ENCODE measurements at places on chromosomes 7 and 10. TPM values are rescaled to one million over a fixed set of nuclear protein-coding genes. Genes with fewer than 3 reads are reported as not detected.
A peak's percentile ranks its signal among the peaks of the same experiment; 100 is the strongest.

OLAH gene
- 0.09 TPM for total RNA-seq

DNA sequence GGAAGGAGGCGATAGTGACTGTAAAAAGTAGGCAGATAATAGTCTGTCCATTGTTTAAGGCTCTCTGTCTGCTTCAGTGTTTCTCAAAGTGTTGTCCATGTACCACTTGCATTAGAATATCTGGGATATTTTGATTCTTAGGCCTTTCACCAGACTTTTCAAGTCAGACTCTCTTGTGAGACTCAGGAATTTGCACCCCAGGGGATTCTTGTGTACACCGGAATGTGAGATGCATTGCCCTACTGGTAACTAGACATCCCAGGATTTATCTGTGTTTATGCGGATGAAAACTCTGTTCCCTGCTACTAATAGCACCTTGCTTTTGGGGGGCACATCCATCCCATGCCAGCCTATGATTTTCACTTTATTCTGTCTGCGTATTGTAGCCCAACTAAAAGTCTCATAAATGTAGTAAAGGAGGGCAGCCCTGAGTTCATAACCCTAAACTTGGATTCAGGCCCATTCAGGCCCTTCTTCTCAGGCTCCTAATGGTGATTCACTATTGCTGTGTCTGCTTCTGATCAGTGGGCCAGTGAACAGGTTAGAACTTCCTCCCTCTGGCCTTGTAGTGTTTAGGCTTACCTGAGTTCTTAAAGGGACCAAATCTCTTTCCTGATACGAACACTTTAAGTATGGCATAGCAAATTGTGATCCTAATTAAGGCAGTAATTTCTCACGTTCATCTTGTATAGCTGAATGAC is 71.8 kb upstream of the RPA3 start:
- no peak for DNase-seq

- DNase-seq: peak; percentile 56
Measured at GRCh38 chr10:28663576-28664368, 13.5 kb upstream of the BAMBI start.

DNA sequence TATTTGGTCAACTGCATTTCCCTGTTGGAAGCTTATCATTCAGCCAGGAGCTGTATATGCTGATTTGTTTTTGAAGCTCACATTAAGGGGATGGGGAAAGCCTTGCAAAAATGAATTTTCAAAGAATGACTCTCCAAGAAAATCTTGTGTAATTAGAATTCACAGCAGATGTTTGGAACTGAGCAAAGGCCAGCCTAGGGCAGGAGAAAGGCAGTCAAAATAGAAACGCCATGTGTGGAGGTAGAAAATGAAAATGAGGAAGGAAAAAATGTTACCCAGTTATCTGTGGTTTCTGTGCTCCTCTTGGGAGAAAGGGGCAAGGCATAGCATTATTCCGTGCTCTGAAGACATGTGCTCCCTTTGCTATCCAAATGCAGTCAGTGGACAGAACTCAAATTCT is 93.5 kb downstream of the NRP1 start:
- no peak for DNase-seq

DNA sequence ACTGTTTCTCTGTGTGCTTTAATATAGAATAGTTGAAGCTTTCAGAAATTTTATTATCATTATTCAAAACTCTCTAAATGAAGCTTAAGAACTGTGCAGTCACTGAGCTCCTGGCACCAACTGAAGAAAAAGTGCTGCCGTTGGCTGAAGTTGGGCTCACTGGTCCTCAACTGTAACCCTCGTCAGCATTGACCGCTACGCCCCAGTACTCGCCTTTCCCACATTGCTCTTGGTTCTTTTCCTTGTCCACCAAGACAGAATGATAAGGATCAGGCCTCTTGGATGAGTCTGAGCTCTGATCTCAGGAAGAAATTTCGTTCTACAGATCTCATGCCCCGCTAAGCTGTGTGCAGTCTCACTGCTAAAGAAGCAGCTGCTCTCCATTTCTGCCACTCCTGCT is 7.9 kb upstream of the TAF3 start:
- DNase-seq: no peak

GRCh38 chr7:45980181-45980905 is 59.3 kb upstream of the IGFBP3 start:
- DNase-seq: no peak

CDC14C gene
- total RNA-seq: not detected

DNA sequence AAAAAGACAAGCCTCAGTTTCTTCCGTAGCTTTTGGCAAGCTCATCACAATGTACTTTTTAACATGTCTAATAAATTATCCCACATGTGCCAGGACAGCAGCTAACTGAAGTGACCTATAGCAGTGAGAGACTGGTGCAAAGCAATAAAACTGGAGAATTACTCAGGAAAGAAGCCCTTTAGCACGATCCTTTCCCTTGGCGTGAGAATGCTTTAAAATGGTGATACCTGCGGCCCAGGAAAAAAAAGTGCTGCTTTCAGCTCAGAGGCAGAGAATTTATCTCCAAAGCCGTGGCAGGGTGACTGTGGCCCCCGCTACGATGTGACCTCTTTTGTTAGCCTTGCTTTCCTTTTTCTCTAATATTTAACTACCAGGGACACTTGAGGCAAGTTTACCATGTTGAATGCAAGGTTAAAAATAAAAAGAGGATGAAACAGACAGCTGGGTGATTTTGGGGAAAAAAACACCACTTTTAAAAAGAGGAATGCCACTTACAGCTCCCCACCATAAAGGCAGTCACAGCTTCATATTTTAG is 184.0 kb downstream of the FANK1 start:
- no peak for DNase-seq

BLOC1S2 gene
- 49.9 TPM for total RNA-seq

CRHR2 gene
- under 0.01 TPM for total RNA-seq

DNA sequence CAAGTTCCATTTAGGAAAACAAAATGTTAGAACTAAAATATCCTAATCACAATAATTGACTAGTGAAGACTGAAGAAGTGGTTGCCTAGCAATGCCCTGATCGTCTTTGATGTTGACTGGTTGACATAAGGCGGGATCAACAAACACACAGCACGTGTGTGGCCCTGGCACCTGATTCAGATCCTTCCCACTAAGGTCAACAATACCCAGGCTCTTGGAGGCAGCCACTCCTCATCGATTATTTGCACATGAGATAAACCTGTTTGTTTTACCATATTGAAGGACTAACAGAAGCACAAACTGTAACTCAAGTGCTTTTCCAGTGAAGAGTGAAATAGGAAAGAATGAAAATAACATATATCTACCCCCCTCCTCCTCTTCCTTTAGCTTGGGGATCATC is 15.6 kb downstream of the FANK1 start:
- no peak for DNase-seq

DNA sequence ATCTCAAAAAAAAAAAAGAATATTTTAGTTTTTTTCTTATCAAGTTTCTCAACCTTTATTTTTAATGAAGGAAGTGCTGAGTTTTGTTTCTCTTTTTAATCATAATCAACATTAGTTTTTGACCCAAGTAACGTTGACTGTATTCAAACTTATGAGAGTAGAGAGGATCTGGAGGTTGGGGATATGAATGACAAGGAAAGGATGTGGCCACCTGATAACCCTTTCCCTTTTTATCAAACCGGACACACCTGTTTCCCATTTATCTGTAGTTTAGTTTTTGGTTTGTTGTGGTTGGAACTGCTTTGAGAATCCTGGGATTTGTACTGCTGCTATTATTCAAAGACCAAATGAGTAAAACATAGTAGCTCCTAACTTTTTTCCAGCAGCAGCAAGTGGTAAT is 38.6 kb downstream of the HACD1 start:
- DNase-seq: no peak

DNA sequence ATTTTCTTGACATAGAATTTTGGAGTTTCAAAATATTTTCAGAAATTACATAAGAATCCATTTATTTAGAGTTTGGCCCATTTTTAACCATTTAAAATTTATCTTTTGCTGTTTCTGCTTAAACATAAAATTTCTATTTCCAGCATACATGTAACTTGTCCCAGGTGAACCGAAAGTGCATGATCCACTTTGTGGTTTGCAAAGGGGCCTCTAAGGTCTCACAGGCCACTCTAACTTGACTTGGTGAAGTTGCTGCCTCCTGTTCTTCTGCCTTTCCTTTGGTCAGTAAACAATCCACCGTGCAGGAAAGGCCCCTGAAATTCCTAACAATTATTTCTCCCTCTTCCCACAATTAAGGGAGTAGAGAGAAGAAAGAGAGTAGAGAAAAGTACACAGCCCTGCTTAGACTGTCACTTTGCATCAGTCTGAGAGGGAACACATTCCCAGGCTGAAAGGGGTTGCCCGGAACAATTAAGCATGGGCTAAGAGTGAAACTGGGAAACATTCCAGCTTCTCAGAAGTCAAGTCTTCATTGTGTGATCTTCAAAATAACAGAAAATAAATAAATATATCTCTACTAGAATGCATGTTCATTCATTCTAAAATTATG is 79.5 kb upstream of the SEMA3A start:
- no peak for DNase-seq

DNA sequence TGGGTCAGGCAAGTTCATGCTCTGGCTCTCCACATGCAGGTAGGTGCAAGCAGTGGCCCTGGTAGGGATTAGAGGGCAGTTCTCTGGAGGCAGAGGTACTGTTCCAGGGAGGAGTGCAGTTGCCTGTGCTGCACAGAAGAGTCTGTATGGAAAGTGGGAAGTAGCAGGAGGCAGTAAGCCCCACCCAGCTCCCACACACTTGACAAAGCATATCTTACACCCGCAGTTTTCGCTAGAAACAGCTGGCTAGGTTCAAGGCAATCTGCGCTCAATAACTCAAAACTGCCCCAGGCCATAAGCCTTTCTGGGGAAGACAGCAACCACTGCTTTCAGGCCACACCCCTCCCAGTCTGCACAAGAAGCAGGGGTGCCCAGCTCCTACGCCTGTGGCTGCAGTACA is 33.1 kb upstream of the ARMC3 start:
- DNase-seq: no peak

- no peak for DNase-seq
Measured at GRCh38 chr7:24668927-24669635, 88.2 kb downstream of the GSDME start.

GRCh38 chr10:113503930-113504329 is 48.9 kb upstream of the HABP2 start:
- no peak for DNase-seq

CUZD1 gene
- total RNA-seq: 1.1 TPM

OPN1SW gene
- total RNA-seq: not detected

GRCh38 chr7:34057956-34058355 is 152.6 kb downstream of the BMPER start:
- DNase-seq: no peak

EGR2 gene
- total RNA-seq: 6.6 TPM

DNA sequence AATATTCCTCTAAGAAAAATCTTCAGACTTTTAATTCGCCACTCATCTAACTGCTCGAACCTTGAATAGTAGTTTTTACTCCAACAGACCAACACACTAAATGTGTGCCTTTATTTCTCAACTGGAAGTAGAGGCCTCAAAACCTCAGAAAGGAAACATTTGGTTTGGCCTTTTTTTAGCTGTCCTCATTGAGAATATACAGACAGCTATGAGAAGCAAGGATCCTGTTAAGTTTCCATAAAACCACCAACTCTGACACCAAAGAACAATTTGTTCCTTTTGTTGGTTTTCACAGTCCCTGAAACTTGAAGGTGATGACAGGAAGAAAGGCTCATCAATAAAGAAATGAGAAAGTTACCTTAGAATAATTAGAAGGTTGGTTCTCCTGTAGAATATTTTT is 199.2 kb upstream of the MEOX2 start:
- DNase-seq: no peak

DNA sequence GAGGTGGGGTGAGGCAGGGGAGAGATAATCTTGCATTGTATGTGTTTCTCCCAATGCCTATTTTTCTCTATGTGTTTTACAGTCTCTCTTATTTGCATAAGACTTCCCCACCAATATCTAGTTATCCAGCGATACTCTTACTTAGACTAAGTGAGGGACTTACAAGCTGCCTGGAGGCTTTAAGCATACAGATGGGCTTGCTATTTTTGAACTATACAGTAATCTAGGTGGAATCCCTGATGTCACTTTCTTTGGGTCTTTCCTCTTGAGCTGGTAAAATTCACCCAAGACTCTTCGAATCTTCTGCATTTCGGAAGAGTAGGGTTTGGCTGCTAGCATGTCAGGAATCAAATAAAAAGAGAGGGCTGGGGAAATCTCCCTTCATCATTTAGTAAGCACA is 76.6 kb downstream of the NDUFB2 start:
- no peak for DNase-seq

DNA sequence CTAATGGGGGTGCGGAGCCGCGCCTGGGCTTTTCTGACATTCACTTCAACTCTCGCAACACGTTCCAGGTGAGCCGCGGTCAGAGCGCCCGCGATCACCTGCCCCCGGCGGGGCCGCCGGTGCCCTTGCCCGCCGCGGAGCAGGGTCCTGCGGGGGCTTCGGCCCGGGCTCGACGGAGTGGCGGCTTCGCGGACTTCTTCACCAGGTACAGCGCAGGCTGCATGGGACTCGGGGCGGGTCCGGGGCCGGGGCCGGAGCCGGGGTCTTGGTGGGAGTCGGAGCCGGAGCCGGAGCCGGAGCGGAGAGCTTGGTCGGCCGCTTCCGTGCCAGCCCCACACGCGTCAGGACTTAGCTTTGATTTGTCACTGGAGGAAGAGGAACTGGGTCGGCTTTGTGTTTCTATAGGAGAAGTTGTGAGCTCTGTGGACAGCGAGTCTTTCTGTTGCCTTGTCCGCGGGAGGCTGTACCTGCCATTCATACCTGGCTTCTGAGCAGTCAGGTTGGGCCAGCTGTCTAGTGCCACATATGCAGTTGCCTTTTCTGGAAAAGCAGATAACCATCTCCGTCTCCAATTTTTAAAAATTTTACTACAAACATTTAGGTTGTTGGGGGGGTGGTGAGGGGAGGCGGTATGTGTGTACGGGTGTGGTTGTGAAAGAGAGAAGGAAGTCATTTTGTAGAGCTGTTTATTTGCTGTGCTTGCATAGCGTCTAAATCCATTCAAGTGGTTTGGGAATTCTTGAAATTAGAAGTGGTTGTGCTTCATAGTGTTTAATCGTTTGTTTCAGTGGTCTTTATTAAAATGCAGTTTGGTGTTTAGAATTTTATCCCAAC is 1.3 kb downstream of the TBC1D12 start:
- peak; percentile 13 for DNase-seq

DNA sequence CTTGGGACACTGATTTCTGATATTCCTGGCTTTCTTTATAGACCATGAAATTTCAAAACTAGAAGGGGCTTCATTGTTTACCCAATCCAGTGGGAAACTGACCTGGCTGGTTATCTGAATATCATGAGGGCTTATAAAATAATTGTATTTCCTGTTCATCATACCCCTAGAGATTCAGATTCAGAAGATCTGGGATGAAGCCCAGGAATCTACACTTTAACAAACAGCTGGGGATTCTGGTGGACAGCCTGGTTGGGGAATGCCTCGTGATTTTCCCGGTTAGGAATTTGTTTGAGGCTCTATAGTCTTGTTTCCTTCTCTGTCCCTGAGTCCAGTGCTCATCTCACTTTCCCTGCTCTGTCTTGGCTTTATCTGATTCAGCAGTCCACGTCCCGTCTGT is 110.3 kb downstream of the ADRA2A start:
- DNase-seq: no peak

Measured in thymus (tissue), 14 donors.